Fibroblast of skin of back (primary cell): ENCODE measurements at places on chromosomes 3 and 15.

- DNase-seq, result no peak
These were observed 37.0 kb downstream of the VPS8 start for GRCh38 chr3:184848934-184849333.

- DNase-seq, result no peak
These were observed 22.9 kb downstream of the MRAS start for GRCh38 chr3:138371070-138371965.

DNA sequence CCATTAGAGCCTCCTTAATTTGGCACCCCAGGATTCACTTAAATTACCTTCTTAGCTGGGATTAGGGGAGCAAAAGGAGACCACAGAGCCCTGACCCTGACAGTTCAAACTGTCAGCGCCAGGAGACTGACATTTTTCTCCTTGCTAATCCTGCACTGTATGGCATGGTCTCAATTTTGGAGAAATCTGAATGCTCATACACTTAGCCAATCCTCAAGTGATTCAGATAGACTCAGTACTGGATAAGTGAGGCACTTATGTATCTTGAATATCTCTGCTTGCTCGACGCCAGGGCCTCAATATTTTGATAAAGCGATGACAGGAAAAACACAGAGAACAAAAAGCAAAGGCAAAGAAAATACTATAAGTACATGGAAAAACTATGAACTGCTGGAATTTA is 375.9 kb upstream of the WNT5A start:
- no peak for DNase-seq

DNA sequence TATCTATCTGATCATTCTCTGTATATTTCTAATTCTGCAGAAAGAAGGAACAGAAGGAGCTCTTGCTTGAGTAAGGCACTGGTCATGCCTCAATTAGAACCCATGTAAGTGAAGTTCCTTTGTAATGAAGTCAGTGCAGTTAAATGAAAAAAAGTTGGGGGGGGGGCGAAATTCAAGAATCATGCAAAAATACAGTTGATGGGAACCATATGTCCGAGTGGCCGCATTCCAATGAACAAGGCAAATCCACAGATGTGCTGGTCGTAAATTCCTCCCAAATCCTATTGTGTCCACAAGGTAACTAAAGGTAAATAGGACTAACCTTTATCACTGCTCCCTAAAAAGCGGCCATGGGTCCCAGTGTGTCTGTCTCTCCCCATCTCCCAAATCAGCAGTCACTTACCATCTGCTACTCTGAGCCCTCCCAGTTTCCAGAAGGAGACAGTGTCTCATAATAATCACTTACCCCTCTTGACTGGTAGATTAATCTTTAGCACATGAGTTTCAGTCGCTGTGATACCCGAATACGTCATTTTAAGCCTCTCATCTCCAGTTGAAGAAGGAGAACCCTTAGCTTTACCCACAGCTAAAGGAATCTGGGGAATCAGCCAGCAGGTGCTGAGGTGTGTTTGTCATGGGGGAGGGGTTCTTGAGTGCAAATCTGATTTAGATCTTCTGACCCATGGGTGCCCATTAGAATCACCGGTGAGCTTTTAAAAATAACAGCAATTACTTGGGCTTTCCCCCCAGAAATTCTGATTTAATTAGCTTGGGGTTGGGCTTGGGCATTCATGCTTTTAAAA is 56.3 kb upstream of the EPHB3 start:
- DNase-seq, result peak; percentile 16

- DNase-seq, result peak; percentile 73
These were observed 45.2 kb downstream of the TYRO3 start for GRCh38 chr15:41603941-41604911.

- peak; percentile 45 for DNase-seq
These were observed 123.1 kb downstream of the DMXL2 start for GRCh38 chr15:51499379-51499976.

DNA sequence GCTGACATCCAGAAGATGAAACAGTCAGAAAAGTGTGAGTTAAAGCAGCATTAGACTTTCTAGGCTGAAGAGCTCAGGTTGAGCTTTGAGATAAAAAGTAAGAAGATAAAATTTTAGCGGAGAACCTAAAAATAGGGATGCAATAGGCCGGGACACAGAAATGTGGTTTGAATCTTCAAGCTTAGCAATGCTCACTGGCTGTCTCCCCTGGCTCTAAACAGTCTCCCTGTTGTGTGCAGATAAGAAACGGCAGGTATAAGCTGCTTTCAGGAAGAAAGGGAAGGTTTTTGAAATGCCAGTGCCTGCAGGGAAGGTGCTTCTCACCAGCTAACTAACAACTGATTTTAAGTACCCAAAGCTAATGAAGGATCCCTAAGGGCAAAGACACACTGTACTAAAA is 718.7 kb upstream of the SGO1 start:
- no peak for DNase-seq

GRCh38 chr3:63762934-63763550 is 56.1 kb upstream of the C3orf49 start:
- DNase-seq, result peak; percentile 82

DNA sequence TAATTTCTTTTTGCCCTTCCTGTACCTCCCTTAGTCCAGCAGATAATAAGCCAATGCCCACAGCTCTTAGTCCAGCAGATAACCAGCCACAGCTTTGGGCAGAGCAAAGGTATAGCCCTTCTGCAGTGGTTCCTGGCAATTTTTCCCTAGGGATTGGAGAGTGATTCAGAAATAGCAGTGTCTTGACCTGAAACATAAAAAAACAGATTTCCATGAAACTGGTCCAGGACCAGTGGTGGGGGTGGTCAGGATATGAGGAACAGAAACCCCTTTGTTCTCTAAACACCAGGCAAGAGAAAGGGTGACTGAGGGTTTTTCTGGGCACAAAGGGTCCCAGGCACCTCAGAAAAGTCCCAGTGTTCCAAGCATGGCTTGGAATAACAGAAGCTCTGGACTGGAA is 103.4 kb downstream of the ARRDC4 start:
- no peak for DNase-seq

GRCh38 chr3:79286882-79287281 is 480.9 kb downstream of the ROBO1 start:
- DNase-seq, result peak; percentile 52

DNA sequence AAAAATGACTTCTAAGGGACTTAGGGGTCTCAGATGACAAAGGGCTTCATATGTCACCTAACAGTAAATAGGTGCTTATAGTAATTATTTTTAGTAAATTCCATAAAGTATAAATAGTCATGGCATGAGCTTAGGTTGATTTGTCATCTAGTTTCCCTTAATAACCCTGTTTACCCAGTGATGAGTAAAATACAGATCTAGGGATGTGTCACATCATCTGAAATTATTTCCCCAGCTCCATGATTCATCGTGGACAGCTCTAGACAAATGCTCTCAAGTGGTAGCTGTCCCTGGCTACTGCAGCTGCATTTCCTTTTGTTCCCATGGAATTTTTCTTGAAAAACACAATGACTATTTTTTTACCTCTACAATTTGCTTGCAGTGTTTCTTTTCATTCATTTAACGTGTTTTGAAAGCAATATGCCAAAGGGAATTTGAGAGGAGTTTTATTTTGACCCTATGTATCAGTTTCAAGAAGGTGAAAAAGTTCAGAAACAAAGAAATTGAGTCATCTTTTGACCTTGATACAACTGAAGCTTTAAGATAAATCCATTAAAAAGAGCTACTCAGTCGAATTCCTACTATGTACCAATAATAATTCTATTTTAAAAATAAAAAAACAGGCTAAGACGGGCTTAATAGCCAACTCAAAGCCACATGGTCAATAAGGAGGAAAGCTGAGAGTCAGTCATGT is 241.6 kb downstream of the KCNMB2 start:
- DNase-seq, result peak; percentile 96

- DNase-seq, result no peak
These were observed 65.9 kb downstream of the GPR176 start for GRCh38 chr15:39854161-39854560.

DNA sequence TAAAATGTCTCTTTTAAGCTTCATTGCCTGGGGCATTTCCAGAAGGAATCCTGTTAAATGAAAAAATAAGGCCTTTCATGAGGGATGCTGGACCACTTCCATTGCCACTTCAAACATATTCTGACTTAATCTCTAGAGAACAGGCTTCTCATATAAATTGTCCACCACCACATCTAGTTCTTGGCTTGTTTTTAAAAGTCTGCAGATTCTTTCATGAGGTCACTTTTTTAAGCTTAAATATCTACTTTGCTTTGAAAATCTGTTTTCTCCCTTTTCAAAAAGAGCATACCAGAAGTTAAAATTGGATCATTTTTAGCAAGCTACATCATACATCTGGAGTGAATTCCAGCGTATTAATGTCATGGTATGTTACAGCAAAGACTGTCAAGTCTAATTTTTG is 131.6 kb downstream of the C3orf70 start:
- peak; percentile 61 for DNase-seq

DNA sequence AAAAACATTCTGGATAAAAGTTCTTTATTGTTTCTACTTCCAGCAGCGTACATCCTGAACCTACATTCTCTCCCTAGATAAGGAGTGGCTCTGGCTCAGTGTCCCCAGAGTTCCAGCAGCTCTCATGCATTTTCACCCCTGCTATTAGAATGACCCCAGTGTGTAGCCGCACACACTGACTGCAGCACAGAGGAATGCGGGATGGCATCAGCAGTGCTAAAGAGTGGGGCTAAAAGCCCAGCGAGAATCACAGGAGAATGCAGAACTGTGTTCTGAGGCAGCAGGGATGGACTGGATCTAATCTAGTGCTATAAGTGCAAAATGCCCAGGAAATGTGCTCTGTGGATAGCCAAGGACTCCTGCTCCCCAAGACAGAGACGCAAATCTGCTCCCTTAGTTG is 66.4 kb upstream of the TJP1 start:
- DNase-seq, result peak; percentile 60

GRCh38 chr3:14265246-14265962 is 86.8 kb downstream of the LSM3 start:
- DNase-seq, result no peak

GRCh38 chr15:39874890-39875549 is 45.0 kb downstream of the GPR176 start:
- DNase-seq, result peak; percentile 36

DNA sequence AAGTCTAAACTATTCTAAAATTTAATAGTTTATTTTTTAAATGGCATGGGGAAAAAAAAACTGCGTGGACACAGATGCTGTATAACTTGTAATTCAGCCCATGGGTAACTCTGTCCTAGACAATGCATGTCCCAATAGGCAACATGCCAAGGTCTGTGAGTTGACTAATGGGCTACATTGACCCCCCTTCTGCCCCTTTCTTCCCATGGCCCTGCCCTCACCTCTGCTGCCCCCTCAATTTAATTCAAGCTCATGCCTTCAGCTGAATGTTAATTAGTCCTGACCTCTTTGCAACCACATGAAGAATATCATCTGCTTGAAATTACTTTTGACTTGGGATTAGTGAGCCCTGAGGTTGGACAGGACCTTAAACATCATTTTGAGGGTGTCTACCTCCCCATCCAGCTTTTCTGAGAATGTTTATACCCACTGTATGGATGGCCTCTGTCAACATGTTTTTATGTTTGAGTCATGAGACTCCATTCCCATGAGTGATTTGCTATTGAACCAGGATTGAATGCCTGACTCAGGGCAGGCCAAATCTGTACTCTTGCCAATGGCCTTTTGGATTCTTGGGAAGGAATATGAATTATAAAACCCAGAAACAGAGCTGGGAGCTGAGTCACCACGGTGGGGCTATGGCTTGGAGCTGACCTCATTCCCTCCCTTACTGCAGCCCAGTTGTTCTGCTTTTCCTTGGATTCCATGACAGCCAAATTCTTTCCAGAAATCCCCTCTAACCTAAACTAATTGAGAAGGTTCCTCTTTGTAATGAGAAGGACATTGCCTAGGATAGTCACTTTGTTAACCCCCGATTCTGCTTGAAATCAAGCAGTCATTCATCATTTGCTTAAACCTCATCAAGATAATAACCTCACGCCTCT is 33.5 kb upstream of the PDE8A start:
- peak; percentile 96 for DNase-seq

GRCh38 chr15:43250785-43251184 is 15.9 kb downstream of the TGM5 start:
- DNase-seq, result no peak

DNA sequence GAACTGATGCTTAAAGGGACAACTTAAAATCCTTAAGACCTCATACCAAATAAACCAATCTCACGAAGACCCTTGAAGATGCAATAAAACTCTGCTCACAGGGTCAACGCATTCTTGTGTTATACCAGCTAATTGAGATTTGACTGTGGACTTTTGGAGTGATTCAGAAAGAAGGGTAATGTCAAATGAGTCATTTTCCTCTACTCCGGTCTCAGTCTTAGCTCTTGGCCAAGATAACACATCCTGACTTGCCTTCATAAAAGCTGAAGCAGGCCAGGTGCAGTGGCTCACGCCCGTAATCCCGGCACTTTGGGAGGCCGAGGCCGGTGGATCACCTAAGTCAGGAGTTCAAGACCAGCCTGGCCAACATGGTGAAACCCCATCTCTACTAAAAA is 3.8 kb downstream of the PKM start:
- DNase-seq, result peak; percentile 87

DNA sequence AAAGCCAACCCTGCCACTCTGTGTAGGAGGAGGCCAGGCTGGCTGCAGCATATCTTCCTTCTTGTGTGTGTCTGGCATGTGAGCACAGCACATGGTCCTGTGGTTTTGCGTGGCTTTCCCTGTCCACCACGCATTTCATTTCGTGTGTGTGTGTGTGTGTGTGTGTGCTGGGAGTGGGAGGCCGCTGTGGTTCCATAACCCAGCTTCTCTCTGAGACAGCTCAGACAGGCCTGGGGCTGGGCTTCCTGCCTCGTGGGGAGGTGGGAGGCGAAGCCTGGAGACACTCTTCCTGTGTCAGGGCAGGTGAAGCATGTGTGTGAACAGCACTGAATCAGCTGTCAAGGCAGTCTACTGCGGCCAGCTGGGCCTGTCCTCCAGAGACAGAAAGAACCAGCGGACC is 16.0 kb upstream of the MRPS22 start:
- no peak for DNase-seq

DNA sequence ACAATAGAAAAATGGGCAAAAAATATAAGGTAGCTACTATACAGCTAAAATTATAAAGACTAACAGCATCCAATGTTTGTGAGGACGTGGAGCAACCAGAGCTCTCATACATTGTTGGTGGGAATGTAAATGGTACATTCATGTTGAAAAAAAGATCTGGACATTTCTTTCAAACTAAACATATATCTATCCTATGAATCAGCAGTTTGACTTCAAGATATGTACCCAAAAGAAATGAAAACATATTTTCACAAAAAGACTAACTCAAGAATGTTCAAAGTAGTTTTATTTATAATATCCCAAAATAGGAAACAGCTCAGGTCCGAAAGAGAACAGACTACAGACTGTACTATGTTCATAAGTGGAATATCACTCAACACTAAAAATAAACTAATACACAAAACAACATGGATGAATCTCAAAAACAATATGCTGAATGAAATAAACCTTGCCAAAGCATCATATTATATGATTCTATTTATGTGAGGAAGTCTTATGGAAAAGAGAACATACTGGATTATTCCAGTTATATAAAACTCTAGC is 8.8 kb upstream of the TTBK2 start:
- DNase-seq, result peak; percentile 56

GRCh38 chr15:79674124-79674465 is 222.7 kb downstream of the MTHFS start:
- no peak for DNase-seq

GRCh38 chr3:9770276-9770812 is 597 bp upstream of the CAMK1 start:
- DNase-seq, result no peak
